Naive thymus-derived CD8-positive, alpha-beta T cell (primary cell): ENCODE measurements at places on chromosomes 5 and 9. TPM values are rescaled to one million over a fixed set of nuclear protein-coding genes. Genes with fewer than 3 reads are reported as not detected.

PCDHGA7 gene
- not detected for polyA plus RNA-seq

LRRC19 gene
- polyA plus RNA-seq, result 0.06 TPM

CERCAM gene
- polyA plus RNA-seq, result 0.51 TPM

HMGCR gene
- polyA plus RNA-seq, result 8.2 TPM

SLC2A6 gene
- 4.0 TPM for polyA plus RNA-seq

ERAP2 gene
- polyA plus RNA-seq, result 6.6 TPM

SEMA5A gene
- polyA plus RNA-seq, result not detected

C5orf46 gene
- not detected for polyA plus RNA-seq

BNC2 gene
- polyA plus RNA-seq, result not detected

GRIN3A gene
- 0.05 TPM for polyA plus RNA-seq

CFAP157 gene
- polyA plus RNA-seq, result 0.23 TPM

PARP8 gene
- polyA plus RNA-seq, result 87.2 TPM

PCDHB9 gene
- polyA plus RNA-seq, result not detected

STKLD1 gene
- 2.3 TPM for polyA plus RNA-seq

NELFB gene
- 25.0 TPM for polyA plus RNA-seq

PLEKHG4B gene
- polyA plus RNA-seq, result not detected

RLN2 gene
- 9.4 TPM for polyA plus RNA-seq

SH3GL2 gene
- polyA plus RNA-seq, result not detected

SPINK4 gene
- not detected for polyA plus RNA-seq

CDH12 gene
- polyA plus RNA-seq, result not detected

DNM1 gene
- polyA plus RNA-seq, result not detected

OR1J2 gene
- not detected for polyA plus RNA-seq

HMMR gene
- polyA plus RNA-seq, result not detected

DYNC2I2 gene
- polyA plus RNA-seq, result 4.1 TPM

TNFSF15 gene
- polyA plus RNA-seq, result not detected

IL3 gene
- not detected for polyA plus RNA-seq

IFNK gene
- polyA plus RNA-seq, result not detected

PCDHA9 gene
- not detected for polyA plus RNA-seq

ANP32B gene
- polyA plus RNA-seq, result 110 TPM

CDKN2B gene
- polyA plus RNA-seq, result 0.31 TPM
